Hematopoietic multipotent progenitor cell treated with erythropoietin and hydrocortisone succinate and interleukin-3 and kit ligand, for 17 days (in vitro differentiated cells): ENCODE measurements at places on chromosomes 6 and 20.

DNA sequence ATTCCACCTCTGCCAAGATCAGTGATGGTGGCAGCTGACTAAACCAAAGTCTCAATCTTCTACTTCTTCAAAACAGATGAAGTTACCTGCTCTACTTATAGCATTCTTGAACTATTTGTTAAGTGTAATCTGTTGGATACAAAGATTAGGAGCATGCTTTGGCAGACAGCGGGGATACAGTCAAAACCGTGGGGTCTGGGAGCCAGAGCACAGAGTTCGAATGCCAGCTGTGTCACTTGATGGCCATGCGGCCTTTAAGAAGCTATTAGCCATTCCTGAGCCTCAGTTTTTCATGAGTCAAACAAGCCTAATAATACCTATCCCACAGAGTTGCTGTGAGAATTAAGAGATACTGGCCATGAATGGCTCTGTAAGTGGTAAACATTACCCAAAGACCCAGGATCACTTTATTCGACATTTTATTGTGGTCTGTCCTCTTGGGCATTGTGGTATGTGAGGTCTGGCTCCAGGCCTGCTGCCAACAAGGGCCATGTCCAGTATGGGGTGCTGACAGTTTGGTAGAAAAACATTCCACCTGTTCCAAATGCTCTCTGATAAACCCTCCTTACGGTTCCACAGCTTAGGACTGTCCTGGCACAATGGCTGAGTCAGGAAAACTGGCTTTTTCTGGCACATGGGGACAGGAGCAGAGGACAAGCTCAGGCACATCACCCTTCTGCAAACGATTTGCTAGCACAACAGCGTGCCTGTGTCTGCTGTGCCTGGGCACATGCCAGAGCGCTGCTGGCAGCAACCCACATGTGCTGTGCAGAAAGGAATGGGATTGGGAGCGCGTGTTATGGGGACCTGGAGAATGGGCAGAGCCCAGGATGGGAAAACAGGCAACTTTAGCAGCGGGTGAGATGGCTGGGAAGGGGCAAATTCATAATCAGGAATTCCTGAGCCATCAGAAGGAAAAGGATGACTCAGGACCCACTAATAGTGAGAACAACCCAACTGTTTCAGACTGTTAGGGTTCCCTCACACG lies 15.7 kb upstream of the FAM83C start:
- no peak for DNase-seq

DNA sequence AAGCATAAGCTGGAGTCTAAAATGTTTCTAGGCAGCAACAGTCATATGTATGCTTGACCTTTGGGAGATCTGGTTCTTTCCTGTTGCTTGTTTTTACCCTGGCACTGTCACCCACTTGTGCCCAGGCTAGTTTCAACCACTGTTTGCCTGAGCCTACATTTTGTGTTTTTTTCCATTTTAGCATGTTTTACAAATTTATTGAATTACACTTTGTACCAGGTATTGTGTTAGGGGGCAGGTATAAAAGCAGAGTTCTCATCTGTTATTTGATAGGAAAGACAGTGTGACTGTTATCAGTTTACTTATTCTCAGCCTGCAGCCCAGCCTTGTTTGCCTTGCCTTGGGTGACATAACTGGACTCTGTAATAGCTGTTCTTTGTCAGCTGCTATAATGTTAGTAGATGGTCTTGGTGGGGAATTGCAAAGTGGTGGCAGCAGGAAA lies 147.0 kb downstream of the CDKAL1 start:
- DNase-seq: no peak

DNA sequence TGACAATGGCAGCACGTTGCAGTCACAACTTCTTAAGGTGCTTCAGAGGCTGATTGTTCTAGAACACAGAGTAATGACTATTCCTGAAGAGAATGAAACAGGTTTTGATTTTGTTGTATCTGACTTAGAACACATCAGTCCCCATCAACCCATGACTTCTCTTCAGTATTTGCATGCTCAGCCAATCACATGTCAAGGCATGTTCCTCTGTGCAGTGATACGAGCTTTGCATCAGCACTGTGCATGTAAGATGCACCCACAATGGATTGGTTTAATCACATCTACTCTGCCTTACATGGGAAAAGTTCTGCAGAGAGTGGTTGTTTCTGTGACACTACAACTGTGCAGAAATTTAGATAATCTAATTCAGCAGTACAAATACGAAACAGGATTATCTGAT lies 54.3 kb downstream of the PGM3 start:
- DNase-seq: no peak

DNA sequence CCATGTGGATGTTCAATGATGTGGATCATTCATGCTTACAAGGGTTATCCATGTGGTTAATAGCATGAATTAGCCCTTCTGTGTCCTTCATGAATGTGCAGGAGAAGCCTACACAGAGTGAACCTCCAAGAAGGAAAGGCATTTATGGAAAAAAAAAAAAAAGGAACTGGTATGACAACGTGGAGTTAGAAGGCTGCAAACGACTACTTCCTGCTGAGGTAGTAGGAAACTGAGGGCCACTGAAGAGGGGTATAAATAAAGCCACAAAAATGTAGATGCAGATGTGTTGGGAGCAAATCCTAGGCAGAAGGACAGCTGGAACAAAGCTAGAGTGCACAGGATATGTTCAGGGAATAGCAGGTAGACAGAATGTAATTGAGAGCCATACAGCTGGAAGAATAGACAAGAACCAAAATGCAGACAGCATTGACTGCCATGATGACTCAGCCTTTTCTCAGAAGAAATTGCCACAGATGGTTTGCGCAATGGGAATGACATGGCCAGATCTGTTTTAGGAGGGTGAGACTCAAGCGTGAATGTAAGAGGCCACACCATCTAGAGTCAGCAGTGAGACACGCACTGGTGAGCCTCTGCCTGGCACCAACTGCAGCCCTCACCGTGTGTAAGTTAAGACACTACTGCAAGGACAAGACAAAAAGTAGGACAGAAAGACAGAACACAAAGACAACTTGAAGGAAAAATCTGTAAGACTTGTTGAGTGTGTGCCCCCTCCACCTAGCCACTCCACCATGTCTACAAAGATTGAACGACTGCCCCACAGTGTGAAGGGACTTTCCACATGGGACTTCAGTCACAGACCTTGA lies 79.8 kb downstream of the KIF13A start:
- peak; percentile 89 for DNase-seq

DNA sequence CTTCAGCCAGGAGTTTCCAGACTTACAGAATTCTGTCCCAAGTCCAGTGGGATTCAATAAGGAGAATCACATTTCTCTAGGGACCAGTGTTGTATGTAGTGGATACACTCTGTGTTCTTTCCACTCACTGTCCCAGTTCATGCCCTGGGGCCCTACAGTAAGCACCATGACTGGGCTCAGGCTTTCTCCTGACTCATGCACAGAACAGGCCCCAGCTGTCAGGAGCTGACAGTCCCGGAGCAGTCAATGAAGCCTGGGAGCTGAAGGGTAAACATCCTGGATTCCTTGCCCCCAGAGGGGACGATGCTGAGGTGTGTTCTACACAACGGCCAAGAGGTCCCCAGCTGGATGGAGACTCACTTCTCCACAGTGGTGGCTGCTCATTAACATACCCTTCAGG lies 40.2 kb upstream of the LRFN2 start:
- DNase-seq: no peak

DNA sequence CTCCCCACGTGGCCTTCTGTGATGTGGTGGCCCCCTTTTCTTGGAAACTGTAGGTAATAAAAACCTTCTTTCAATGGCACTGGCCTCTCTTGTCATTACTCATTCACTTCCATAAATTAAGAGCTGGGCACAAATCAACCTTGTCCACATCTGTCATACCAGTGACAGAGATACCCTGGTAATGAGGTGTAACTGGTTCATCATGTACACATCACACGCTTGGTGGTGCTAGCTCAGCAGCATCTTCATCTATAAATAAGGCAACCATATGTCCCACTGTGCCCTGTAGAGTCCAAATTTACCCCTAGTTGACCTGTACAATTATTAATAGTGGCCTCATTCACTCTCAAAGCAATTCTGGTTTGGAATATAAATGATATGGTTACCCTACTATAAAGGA lies 245.6 kb downstream of the HIVEP2 start:
- DNase-seq: no peak

- no peak for DNase-seq
These were observed 18.8 kb downstream of the ARHGAP40 start for GRCh38 chr20:38620441-38620840.
